Hematopoietic multipotent progenitor cell treated with erythropoietin and hydrocortisone succinate and interleukin-3 and kit ligand, for 17 days (in vitro differentiated cells): ENCODE measurements at places on chromosomes 13 and 19.

- no peak for DNase-seq
Measured at GRCh38 chr19:5681391-5682106, 722 bp downstream of the HSD11B1L start.

GRCh38 chr19:20513189-20513904 is 52.2 kb downstream of the ZNF737 start:
- DNase-seq = no peak

GRCh38 chr13:40313269-40314200 is 352.9 kb downstream of the FOXO1 start:
- no peak for DNase-seq

GRCh38 chr13:27997904-27998522 is 9.5 kb upstream of the URAD start:
- DNase-seq = peak; percentile 26

DNA sequence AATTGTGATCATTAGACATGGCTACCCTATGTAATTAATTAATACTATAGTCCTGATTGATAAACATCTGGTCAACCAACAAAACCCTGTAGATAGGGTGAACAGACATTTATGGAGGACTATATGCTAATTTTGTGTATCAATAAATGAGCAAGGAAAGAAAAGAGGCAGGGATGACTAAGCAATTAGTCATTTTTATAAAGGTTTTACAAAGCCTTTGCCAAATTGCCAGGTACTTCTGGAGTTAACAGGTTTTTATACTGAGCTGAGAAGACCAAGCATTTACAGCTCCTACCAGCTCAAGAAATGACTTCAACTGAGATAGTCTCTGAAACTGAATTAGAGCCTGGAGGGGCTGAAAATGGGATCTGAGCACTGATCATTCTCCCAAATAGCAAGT is 186.8 kb upstream of the PRR20A start:
- DNase-seq = no peak

DNA sequence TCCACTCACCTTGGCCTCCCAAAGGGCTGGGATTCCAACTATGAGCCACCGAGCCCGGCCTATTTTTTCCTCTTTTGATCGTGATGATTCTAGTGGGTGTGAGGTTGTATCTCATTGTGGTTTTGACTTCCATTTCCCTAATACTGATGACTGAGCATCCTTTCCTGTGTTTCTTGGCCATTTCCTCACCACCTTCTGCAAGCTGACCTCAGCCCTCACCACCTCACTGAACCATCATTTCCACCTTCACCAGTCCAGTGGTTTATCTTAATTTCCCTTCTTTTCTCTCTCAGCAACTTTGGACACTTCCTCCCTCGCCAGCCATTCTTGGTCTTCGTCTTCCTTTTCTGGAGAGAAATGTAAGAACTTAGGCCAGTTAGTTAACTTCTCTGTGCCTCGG is 13.0 kb upstream of the BICRA start:
- no peak for DNase-seq
